ENCODE measurements at places on chromosomes 1 and 21.

- no peak for DNase-seq
Observed at GRCh38 chr1:236308827-236309226, 27.1 kb upstream of the ERO1B start.

DNA sequence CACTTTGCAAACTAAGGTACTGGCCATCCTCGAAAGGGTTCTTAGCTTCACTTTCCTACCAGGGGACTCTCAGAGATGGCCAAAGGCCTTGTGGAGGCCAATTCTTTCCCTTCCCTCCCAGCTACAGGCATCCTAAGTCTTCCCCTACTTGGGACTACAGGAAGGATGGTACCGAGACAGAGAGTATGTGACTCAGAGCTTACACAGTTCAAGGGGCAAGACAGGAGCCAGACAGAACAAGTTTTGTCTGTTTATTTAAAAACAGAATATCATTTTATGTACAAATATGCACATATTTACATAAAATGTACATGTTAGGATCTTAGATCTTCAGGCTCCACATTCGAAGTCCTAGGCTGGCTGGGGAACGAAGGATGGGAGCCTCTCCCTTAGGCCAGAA, 1.1 kb upstream of the ARHGAP30 start:
- DNase-seq: no peak

DNA sequence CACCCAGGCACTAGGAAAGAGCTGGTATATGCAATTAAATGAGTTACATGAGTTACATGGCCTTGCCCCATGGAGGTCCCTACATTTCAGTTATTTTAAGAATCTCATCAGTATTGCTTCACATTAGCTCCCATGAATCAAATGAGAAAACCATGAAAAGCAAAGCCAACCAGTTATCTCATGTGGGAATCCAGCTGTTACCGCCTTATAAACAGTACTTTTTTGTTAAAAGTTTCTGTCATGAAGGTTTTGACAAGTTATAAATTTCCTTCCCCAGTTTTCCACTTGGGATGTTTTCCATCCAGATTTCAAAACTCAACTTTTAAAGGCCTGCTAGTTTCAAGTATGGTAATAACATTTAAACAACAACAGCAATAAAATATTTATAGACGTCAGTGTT, 544.8 kb downstream of the NUF2 start:
- no peak for DNase-seq

- DNase-seq: no peak
Observed at GRCh38 chr1:54464477-54465146, 58.4 kb upstream of the SSBP3 start.

DNA sequence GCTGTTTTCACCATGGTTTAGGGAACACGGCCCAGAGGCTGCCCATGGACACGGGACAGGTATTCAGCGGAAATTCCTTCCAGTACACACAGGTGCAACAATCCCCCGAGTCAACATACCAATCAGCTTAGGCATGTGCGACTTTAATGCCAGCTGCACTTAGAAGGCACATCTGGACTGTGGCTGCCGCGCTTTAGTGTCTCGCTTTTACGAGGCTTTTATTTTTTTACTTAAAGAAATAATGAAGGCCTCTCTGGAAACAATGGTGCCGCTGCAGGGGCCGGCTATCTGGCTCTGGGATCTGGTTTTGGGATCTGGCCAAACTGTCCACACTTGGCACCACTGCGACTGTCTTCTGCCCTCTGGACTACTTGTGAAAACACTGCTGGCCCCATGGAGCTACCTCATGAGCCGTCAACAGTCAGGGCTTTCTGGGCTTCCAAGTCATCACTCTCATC, 55.5 kb downstream of the SLC66A1 start:
- DNase-seq: no peak

DNA sequence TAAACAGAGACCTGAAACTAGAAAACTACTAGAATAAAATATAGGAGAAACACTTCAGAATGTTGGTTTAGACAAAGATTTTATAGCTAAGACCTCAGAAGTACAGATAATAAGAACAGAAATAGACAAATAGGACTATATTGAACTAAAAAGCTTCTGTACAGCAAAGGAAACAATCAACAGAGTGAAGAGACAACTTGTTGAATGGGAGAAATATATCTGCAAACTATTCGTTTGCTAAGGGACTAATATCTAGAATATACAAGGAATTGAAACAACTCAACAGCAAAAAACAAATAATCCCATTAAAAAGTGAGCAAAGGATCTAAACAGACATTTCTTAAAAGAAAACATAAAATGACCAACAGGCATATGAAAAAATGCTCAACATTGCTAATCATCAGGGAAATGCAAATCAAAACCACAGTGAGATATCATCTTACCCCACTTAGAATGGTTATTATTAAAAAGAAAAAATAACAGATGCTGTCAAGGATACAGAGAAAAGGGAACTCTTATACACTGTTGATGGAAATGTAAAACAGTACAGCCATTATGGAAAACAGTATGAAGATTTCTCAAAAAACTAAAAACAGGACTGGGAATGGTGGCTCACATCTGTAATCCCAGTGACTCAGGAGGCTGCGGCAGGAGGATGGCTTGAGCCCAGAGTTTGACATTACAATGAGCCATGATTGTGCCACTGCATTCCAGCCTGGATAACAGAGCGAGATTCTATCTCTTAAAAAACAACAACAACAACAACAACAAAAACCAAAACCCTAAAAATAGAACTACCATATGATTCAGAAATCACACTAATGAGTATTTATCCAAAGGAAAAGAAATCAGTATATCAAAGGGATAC, 37.3 kb upstream of the ZSWIM5 start:
- DNase-seq: no peak

DNA sequence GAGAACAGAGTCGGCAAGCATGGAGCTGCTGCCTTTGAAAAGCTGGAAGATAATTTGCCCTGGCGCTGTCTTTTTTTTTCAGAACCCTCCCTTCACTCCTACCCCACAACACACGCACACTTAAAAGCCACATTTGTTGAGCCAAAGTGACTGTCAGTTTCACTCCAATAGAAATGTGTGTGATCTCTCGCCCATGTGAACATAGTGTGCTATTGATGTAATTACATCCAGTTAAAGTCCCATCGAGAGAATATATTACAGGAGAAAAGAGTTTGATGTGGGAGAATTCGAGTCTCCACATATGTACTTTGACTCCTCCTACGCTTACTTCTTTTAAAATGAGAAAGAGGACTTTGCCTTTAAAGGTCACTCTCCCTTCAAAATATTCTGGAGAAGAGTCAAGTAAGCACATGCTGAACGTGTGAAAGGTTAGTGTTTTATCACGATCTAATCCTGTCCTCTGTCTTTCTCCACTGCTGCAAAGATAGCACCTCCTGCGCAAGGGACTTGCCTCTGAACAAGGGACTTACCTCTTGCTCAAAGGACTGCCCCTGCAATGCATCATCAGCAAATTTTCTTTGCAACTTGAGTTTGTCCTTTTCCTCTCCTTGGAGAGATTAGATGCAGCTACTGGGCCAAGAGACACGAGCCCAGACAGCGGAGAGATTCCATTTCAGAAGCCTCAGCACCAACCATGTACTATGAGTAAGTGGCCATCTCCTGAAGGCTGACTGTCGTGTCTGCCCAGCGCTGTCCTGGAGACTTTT, 613.9 kb downstream of the PTPRU start:
- no peak for DNase-seq

- DNase-seq: no peak
Observed at GRCh38 chr1:75554181-75554580, 56.7 kb downstream of the SLC44A5 start.

GRCh38 chr1:152747831-152748230, 10.0 kb upstream of the KPRP start:
- DNase-seq: no peak

- DNase-seq: no peak
Observed at GRCh38 chr1:18253093-18253492, 145.5 kb downstream of the IGSF21 start.

GRCh38 chr21:45386728-45387371, 18.1 kb upstream of the COL18A1 start:
- peak; percentile 66 for DNase-seq

GRCh38 chr1:110482662-110483307, 31.8 kb downstream of the PROK1 start:
- no peak for DNase-seq

- no peak for DNase-seq
Observed at GRCh38 chr1:89754518-89754917, 66.3 kb upstream of the LRRC8D start.

DNA sequence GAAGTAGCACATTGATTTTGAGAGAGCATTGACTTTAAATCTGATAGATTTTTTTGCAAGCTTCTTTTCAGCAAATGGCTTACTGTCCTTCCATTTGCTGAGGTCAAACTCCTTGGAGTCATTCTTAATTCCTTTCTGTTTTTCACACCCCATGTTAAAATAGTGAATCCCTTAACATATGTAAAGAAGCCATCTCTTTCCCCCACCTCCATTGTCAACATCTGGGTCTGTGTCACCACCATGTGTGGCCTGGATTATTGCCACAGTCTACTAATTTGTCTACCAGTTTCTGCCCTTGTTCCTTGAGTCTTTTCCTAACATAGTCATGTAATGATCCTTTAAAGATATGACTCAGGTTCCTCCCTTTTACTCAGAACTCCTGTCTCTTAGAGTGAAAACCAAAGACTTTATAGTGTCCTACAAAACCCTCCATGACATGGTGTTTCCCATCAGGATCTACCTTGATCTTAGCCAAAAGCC, 104.7 kb downstream of the ST6GALNAC3 start:
- no peak for DNase-seq

GRCh38 chr1:64184003-64184440, 19.4 kb upstream of the UBE2U start:
- DNase-seq: no peak

GRCh38 chr1:200409203-200409760, 554 bp downstream of the ZNF281 start:
- peak; percentile 29 for DNase-seq

- peak; percentile 67 for DNase-seq
Observed at GRCh38 chr1:32240140-32240951, 6.7 kb upstream of the FAM167B start.

DNA sequence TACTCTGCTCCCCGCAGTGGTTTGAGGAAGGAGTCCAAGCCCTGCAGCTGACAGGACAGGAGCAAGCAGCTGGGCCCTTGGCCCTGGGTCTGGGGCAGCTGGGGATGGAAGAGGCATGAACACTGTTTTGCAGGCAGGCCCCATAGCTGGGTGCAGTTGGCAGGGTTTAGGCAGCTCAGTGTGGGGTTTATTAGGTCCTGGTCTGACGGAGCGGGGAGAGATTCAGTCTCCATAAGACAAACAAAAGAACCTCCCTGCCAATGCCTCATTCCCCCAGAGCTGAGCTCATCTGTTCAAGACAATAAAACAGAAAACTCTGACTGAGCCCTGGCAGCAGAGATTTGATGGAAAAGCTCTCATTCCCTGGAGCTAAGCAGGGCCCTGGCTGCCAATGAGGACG, 37.3 kb downstream of the OLFML2B start:
- DNase-seq: no peak

GRCh38 chr21:41691205-41692184, 75.4 kb downstream of the RIPK4 start:
- DNase-seq: no peak

GRCh38 chr1:118275472-118276115, 90.6 kb upstream of the SPAG17 start:
- DNase-seq: no peak

- no peak for DNase-seq
Observed at GRCh38 chr1:154448331-154448811, 43.2 kb downstream of the IL6R start.

GRCh38 chr1:29304025-29304684, 67.8 kb downstream of the PTPRU start:
- DNase-seq: no peak

- no peak for DNase-seq
Observed at GRCh38 chr1:20123722-20124455, 4.6 kb upstream of the PLA2G2D start.

DNA sequence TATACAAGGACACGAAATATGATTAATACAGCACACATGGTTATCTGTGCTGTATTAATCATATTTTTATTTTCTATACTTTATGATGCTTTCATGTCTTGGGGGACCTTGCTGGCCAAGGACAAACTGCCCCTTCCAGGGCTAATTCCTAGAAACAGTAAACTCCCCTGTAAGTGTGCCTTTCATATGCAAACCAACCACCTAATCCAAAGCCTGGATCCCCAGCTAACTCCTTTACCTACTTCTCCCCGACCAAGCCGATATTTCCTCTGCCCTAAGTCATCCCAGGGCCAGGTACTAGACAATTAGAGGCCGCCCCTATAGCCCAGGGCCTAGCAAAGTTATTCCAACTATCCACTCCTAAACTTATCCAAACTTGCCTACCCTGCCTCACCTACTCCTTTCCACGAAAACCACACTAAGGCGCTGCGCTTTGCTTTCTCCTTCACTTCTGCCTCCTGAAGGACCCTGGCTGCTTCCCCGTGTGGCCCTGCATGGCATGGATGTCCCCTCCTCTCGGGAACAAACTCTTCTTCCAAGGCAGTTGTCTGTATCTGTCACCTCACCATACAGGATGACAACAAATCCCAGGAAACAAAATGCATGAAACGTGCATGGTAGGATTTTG, 10.2 kb downstream of the SH3BP5L start:
- DNase-seq: no peak

DNA sequence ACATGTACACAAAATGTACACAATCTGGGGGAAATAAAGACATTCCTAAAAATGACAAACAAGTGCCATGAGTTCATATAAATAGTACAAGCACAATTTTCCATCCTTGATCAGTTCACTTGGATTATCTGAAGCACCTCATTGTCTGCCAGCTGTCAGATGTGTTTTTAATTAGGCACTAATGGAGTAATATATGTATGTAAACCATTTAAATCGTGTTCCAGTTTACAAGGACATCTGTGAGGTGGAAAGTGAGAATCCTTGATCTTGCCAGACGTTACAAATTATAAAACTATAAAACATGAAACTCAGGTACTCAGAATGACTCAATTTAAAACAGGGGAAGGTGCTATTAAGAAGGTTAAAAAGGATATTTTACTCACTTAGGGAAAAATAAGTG, 1312.2 kb downstream of the PLA2G4A start:
- no peak for DNase-seq

GRCh38 chr1:145858238-145858900, 512 bp downstream of the PIAS3 start:
- peak; percentile 42 for DNase-seq

Data from ACHN (cell line).